ENCODE measurements at places on chromosomes 3 and 15.

GRCh38 chr3:108006077-108006771 lies 84.6 kb downstream of the CD47 start:
- DNase-seq: no peak

- peak; percentile 30 for DNase-seq
These were observed 296.3 kb downstream of the UACA start for GRCh38 chr15:70466895-70467529.

DNA sequence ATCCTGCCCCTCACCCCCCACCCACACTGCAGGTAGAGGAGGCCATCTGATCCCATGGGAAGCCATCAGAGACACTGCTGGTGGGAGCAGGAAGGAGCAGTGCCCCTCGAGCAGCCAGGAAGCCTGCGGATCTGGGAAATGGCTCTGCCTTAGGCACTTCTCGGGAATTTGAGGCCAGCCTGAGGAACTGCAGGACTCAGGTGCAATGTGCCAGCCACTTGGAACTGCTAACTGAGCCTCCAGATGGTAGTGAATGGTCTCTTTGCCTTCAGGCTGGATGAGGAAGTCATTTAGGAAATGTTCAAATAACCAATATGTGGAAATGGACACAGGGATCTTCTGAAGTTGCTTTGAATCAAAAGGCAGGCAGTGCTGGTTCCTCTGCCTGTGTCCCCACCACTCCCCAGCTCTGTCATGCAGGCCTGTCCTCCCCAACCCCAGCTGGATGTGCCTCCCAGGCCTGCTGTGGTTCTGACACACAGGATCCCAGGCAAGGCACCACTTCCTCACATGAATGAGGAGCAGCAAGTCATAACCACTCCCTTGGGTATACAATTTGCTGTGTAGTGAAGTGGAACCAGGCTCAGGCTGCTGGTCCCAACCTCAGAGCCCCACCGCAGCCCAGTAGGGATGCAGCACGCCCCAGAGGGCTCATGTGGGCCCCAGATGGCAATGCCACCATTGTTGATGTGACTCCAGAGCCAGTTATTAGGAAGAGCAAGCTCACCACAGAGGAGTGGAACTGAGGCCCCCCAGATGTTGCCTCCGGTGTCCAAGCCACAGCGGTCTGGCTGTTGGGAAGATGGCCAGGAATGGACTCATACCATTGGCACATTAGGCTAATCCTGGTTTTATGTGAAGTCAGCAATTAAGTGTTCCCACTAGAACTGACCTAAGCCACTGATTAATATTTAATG lies 46.5 kb upstream of the LIMD1 start:
- DNase-seq: no peak

DNA sequence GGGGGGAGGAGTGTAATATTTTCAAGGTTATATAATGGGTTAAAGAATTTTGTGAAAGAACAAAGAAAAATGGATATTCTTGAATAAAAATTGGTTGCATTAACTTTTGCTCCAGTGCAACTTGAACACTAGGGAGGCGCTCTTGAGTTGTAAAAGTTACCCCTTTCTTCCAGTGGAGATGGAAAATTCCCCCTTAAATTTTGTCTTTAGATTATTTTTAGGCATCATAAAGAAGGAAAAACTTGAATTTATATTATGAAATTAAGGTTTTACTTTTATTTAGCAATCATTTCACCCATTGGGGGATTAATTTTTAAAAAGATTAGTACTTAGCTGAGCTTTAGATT lies 550 bp upstream of the CHD2 start:
- no peak for DNase-seq

All from stimulated activated naive CD4-positive, alpha-beta T cell treated with Interleukin-2 at 50 U/mL for 16 hours (primary cell).